ENCODE measurements at places on chromosomes 16 and 17.

DNA sequence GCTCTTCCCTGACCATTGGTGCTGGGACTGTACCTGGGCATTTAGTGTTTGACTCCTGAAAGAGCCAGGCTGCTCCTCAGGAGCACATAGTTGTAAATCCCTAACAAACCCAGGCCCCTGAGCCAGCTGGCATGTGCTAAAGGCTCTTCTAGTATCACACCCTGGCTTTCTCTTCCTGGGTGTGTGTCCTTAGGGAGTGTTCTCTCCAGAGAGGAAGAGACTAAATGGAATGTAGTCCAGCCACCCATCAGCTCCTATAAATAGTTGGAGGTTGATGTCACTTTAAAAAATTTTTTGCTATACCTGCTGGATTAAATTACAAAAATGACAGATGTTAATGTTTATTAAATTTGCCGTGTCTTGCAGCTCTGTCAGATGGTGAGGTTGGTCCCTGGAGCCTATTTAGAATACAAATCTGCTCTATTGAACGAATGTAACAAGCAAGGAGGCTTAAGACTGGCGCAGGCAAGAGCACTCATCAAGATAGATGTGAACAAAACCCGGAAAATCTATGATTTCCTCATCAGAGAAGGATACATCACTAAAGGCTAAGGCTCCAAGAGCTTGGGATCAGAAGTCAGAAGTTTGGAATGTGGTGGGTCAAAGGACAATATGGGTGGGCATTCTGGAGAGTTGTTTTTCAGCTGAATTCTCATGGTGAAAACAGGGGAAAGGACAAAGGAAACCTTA lies 13.1 kb upstream of the DUSP14 start:
- DNase-seq, result no peak

DNA sequence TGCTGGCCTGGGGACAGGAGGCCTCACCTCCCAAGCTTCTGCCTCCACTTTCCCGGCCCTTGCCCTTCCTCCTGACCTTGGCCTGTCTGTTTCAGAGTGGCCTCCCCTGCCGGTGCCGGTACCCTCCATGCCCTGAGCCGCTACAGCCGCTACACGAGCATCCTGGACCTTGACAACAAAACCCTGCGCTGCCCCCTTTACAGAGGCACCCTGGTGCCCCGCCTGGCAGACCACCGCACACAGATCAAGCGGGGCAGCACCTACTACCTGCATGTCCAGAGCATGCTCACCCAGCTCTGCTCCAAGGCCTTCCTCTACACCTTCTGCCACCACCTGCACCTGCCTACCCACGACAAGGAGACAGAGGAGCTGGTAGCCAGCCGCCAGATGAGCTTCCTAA lies 7.4 kb downstream of the SMCR8 start:
- DNase-seq, result no peak

- no peak for DNase-seq
Observed at GRCh38 chr17:6000426-6000825, 69.8 kb upstream of the WSCD1 start.

DNA sequence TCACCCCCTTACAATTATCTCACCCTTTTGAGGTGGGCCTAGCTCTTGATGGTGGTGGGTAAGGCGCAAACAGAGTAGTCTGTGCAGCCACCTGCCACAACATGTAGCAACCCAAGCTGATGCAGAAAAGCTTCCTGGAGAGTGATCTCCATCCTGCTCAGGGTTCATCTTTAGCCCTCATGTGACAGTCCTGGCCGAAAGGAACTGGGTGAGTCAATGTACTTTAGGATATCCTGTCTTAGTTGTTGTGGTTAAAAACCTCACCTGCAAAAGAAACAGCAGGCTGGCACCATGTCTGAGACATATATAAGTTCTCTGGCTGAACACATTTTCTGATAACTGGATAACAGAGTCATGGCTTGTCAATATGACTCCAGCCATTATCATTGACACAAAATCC lies 183.5 kb upstream of the CPHXL start:
- DNase-seq, result no peak

DNA sequence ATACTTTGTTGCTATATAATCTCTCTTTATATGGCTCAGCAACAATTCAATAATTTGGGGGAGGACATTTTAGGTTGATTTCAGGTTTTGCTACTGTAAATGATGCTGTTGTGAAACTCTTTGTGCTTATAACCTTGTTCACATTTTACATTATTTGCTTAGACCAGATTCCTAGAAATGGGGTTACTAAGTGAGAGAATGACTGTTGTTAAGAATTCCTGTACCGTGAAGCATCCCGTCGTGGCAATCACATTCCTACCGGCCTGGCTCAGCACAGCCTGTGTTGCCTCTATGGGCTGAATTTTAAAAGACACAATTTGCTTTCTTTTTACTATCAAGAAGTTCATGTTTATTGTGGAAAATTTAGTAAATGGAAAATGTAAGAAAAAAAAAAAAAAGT lies 31.4 kb downstream of the B9D1 start:
- no peak for DNase-seq

GRCh38 chr17:43880420-43880991 lies 26.8 kb downstream of the MPP2 start:
- DNase-seq, result peak; percentile 32

- no peak for DNase-seq
Observed at GRCh38 chr16:61364990-61365389, 671.2 kb downstream of the CDH8 start.

GRCh38 chr16:89863741-89864526 lies 9.5 kb upstream of the TCF25 start:
- peak; percentile 50 for DNase-seq

DNA sequence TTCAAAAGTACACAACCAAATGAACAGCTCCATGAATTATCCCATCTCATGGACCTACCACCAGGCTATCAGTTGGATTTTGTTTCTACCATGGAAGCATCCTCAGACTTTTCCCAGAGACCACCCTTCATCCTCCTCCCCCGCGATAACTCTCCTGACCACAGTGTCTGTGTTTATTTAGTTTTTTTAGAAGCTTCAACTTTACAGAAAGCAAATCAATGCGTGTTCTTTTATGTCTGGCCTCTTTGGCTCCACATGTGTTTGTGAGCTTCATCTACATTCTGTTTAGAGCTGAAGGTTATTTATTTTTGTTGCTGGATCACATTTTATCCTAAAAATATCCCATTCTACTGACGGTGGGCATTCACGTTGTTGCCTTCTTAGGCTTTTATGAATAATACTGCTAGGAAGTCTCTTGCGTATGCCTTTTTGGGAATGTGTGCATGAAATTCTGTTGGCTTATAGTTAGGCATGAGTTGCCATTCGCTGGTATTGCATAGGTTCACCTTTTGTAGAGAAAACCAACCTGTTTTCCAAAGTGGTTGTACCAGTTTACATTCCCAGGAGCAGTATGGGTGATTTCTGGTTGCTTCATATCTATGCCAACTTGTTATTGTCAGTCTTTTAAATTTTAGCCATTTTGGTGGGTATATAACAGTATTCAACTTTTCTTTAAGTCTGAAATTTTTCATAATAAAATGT lies 83.0 kb downstream of the CMIP start:
- no peak for DNase-seq

GRCh38 chr17:28076144-28076543 lies 33.7 kb downstream of the NLK start:
- DNase-seq, result no peak

GRCh38 chr17:82367724-82368524 lies 3.6 kb upstream of the UTS2R start:
- DNase-seq, result no peak

DNA sequence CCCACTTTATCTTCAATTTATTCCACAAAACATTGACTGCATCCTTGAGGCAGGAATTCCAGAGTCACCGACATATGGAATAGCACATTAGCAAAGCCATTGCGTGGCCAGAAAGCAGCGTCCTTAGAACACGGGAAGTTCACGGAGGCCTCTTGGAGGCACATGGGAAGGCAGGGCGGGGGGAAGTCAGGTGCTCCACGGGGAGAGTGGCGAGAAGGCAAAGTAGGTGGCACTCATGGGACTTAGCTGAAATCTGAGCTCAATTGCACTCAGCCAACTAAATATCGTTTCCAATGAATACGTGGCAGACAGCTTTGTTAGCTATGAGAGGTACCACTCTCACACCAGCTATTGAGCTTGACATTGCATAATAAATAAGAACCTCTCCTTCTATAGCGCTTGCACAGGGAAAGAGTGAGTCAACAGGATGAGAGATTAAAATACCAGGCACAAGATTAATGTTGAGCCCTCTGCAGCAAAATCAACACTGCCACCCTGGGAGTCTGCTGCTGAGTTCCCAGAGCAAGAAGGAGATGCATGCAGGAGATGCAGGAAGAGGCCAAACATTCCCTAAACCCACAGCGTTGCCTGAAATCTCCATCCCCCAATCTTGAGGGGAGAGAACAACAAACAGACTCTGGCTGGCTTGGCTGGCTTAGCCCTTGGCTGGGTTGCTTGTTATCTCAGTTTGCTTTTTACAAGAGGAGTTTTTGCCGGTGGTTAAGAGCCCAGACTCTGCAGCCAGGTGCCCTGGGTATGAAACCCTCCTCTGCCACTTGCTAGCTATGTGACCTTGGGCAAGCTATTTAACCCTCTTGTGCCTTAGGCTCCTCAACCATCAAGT lies 28.8 kb downstream of the ABCC12 start:
- no peak for DNase-seq

DNA sequence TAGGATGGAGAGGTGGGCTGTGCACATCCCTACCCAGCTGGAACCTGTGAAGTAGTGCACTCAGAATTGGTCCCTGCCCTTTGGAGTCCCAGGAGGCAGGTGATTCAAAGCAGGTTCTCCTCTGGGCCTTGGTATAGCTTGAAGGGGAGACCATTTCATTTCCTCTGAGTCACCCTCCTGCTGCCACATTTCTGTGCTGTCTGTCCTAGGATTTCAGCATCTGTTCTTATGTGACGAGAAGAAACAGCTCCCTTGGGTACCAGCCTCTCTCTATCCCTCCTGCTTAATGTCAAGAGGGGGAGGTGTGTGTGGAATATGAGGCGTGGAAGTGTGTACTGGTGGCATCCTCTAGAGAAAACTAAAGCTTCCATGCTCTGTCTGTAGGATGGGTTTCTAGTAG lies 5.0 kb upstream of the NFE2L1 start:
- no peak for DNase-seq

GRCh38 chr17:33572615-33573014 lies 279.5 kb upstream of the ASIC2 start:
- no peak for DNase-seq

GRCh38 chr17:59858167-59858816 lies 34.5 kb downstream of the TUBD1 start:
- DNase-seq, result no peak

DNA sequence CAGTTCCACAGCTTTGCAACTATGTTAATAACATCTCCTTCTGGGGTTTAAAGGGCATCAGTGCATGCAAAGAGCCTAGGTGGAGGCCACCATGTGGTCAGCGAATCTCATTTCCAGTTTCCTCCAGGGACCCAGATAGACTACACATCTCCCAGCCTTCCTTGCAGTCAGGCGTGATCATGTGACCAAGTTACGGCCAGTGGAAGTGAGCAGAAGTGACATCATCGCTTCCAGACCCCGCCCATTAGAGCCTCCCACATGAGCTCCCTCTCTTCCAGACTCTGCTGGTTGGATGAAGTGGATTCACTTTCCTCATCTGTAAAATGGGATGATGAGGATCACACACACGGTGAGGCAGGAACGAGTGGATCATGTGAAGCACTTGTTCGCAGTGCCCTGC lies 27.4 kb upstream of the KDM8 start:
- DNase-seq, result no peak

GRCh38 chr16:4893103-4893862 lies 43.7 kb downstream of the PPL start:
- no peak for DNase-seq

GRCh38 chr17:68906638-68907037 lies 48.6 kb downstream of the ABCA8 start:
- DNase-seq, result no peak

- no peak for DNase-seq
Observed at GRCh38 chr17:35432176-35433074, at the start of gene SLFN12. Gene SLFN12 (minus strand): TSS chr17:35432500. CDS start chr17:35423028, 9,472 bp downstream.

- DNase-seq, result no peak
Observed at GRCh38 chr17:73278465-73279453, 17.1 kb upstream of the CPSF4L start.

DNA sequence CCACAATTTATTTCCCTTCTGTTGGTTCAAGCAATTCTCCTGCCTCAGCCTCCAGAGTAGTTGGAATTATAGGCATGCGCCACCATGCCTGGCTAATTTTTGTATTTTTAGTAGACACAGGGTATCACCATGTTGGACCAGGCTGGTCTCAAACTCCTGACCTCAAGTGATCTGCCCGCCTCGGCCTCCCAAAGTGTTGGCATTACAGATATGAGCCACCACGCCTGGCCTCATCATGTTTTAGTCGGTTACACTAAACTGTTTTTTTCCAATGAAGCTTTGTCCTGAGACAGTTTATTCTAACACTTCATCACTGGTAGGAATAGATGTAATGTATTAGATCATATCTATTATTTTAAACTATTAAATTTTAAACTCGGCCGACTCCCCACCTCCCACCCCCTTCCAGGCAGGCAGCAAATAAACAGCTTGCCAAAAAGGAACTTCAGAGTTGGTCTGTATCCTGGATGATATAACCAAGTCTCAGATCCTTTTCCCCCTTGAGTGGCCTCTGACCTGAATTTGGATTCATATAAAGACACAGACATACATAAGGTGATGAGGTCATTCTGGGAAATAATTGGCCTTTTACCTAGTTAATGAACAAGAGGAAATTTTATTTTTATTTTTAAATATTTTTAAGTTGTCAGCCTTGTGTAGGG lies 18.4 kb upstream of the CORO6 start:
- DNase-seq, result no peak

- DNase-seq, result no peak
Observed at GRCh38 chr16:58931436-58931835, 197.3 kb upstream of the GOT2 start.

DNA sequence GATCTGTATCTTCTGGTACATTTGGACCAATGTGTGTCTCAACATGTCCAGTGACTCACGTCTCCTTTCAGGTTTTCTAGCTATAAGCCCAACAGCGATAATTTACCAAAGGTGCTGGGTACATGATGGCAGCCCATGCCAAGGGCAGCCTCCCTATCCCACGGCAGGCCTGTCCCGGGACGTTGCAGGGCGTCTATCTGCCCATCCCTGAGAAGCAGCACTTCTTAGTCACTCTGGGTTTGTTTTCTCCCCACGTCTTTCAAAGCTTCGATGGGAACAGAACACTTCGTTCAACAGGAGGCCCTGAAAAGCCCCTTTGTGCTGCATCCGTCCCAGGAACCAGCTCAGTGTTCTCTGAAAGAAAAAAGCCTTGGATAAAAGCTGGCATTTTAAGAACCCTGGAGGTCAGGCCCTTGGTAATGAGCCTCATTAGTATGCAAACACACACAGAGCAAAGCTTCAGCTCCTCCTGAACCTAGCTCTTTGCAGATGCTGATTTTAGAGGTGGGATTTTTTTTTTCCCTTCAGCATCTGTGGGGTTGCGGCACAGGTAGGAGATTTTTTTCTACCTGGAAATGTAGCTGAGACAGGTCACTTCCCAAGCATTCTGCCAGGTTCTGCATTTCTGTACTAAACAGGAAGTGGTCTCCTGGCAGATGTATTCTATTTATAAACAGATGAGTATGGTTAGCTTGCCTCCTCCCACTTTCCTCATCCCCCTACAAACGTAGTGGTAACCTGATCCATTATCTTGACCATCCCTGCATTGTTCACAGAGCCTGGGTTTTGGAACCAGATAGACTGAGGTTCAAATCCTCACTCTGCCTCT lies 17.5 kb upstream of the MT4 start:
- DNase-seq, result no peak

- DNase-seq, result no peak
Observed at GRCh38 chr16:58158725-58159124, 29.5 kb upstream of the CFAP20 start.

- DNase-seq, result no peak
Observed at GRCh38 chr17:31869031-31869430, 10.0 kb upstream of the COPRS start.

Data from stimulated activated CD4-positive, alpha-beta T cell treated with anti-CD3 and anti-CD28 coated beads, Interleukin-4, amount 100 ng/mL, for 4 hours (primary cell).